CD4-positive, alpha-beta T cell treated with Interleukin-15 for 1 hour (primary cell): ENCODE measurements at places on chromosomes 5 and 9.

- DNase-seq: no peak
Measured at GRCh38 chr9:115883467-115884329, 269.9 kb upstream of the PAPPA start.

- DNase-seq: no peak
Measured at GRCh38 chr5:149404746-149405549, 25.9 kb upstream of the IL17B start.

DNA sequence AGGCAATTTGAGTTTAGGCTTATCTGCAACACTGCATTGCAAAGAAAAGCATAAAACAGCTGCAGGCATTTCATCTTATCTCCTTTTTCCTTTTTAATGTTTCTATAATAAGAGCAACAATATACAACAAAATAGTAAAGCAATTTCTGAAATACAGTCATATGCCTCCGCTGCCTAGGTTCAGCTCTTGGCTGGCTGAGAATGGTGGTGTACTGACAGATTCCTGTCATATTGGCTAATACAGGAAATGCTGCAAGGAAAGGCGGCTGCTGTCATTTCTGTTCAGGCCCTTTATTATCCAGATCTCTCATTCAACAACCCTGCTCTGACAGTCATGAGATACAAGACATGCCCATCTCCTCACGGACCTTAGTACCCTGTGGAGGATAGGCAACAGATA is 677.0 kb downstream of the TAF11L14 start:
- no peak for DNase-seq

DNA sequence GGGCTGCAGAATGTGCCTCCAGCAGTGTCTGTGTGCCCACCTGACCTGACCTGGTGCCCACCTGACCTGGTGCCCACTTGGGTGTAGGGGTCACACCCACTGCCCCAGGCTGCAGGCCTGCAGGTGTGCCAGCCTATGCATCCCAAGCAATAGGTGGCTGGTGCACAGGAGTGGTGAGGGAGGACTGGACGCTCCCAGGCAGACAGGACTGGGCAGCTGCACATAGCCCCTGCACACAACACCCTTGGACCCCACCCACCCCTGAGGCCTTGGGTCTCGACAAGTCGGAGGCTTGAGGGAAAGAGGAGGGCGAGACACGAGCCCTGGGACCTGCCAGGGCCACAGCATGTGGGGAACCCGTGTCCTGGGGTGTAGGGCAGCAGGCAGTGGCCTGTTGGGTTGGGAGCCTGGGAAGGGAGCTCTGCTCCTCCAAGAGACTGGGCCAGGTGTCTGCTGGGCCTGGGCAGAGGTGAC is 10.8 kb upstream of the NRARP start:
- no peak for DNase-seq

DNA sequence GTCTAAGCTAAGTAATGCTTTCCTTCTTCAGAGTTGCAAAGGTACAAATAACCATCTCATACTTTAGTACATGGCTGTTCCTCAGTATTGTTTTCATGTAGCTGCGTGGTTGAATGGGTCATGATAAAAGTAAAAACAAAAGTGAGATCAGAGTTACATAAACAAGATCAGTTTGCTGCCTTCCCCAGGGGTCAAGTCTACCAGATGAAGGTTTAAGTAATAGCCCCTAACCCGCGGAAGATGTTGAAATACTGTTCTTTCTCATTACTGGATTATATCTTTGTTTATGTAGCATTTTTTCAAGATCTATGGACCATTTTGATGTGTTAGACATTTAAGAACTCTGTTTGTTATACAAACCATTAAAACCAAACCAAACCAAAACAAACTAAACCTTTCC is 34.1 kb upstream of the ARRDC3 start:
- no peak for DNase-seq

DNA sequence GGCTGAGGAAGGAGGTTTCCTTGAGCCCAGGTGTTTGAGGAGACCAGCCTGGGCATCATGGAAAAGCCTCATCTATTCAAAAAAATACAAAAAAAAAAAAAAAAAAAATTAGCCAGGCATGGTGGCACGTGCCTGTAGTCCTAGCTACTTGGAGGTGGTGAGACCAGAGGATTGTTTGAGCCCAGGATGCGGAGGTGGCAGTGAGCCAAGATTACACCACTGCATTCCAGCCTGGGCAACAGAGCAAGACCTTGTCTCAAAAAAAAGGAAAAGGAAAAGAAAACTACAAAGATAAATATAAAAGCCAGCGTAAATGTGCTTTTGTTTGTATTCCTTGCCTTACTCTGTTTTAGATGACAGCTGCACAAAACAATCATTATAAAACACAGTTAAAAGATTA is 2249.2 kb upstream of the C9orf72 start:
- DNase-seq: no peak
